ENCODE measurements at places on chromosomes 16 and 17.

DNA sequence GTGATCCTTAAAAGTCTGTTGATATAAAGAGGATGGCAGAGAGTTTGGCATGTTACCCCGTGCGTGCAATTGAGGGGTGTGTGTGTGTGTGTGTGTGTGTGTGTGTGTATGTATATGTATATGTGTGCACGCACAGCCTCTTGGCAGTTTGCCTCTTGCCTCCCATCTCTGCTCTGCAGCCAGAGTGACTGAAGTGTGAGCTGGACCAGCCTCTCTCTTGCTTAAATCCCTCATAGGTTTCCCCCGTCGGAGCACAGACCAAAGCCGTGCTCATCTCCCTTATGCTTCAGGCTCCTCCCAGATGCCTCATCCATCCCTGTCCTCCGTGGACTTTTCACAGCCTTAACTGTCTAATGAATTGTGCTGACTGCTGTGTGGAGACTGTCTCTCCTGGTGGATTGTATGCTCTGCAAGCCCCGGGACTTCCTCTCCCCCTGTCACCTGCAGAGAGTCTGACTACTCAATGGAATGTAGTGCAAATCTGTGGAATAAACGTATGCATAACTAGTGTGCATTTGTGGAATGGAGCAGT, 413.5 kb downstream of the CPPED1 start:
- no peak for DNase-seq

DNA sequence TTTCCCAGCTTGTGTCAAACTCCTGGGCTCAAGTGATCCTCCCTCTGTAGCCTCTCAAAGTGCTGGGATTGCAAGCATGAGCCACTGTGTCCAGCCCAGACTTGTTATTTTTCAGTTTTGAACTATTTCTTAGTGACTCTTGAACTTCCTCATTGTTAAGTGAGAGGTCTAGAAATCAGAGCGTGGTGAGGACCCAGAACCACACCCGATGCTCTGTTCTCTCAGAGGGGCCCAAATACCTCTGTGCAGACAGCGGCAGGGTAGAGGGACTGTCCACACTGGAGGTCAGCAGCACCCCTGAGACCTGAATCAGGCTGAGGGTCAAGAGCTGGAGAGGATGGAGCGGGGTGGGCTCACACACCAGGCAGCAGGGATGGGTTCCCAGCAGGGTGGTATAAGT, 47.7 kb upstream of the MEAK7 start:
- no peak for DNase-seq

GRCh38 chr16:31292704-31293103, 32.9 kb downstream of the ITGAM start:
- DNase-seq: no peak

DNA sequence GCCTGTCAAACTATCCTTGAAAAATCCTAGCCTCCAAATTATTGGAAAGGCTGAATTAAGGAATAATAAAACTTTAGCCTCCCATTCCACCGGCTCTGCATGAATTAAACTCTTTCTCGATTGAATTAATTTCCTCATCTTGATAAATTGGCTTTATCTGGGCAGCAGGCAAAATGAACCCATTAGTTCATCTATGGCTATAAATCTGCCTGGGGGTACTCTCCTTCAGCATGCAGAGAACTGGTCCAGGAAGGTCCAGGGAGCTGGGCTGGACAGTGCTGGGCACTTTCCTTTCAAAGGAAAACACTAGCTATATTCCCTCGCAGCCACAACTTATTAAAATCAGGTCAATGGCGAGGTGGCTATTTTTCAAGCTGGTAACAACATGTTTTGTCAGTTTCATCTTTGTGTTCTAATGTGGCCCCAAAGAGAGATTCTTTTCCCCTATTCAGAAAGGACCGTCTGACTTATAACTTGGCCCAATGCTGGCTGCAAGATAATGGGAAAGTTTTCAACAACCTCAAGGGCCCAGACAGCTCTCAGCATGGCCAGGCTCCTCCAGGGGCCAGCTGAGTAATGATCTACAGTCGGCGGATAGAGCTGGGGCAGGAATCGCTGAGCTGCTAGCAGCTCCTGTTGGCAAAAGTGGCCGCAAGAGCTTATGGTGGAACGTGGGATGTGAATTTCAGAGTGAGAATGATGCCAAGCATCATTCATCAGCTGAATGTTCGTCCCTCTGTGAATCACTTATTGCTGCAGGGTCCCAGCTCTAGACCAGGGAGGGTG, 326.9 kb downstream of the SLC39A11 start:
- no peak for DNase-seq

DNA sequence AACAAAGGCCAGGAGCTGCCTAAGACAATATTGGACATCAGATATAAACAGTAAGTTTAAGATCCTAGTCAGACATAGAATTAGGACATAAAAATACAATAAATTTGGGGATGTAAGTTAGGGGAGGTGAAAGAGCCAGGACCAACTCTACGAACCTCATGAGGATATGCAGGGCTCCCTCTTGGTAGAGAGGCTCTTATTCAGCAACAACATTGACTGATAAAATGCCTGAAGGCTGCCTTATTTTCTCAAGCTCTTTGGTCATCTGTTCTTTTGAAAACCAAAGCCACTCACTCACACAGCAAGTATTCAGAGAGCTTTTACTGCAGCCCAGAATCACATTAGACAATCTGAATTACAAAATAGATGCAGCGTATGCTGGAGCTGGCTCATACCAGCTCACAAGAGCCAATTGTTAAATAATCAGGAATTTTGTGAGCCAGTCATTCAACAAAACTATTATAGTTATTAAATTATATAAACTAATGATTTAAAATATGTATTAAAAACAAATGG, 108.6 kb upstream of the CLEC3A start:
- DNase-seq: no peak

DNA sequence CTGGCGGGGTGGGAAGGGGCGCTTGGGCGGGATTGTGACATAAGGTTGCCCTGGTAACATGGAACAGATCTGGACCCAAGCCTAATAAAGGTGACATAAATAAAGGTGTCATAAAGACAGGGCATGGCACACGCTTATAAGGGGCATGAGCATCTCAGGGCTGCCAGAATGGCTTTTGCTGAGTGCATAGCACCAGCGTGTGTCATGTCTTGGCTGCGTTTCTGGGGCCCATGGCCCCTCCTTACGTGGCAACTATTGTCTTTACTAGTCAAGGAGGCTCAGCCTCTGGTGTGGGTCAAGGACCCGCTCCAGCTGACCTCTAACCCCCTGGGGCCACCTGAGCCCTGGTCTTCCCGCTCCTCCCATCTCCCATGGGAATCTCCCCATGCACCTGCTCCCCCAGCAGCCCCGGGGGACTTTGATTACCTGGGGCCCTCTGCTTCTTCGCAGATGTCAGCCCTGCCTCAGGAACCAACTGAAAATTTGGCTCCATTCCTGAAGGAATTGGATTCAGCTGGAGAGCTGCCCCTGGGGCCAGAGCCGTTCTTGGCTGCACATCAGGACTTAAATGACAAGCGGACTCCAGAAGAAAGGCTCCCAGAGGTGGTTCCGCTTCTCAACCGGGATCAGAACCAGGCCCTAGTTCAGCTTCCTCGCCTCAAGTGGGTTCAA, 13.9 kb downstream of the LRRC37B start:
- DNase-seq: no peak

DNA sequence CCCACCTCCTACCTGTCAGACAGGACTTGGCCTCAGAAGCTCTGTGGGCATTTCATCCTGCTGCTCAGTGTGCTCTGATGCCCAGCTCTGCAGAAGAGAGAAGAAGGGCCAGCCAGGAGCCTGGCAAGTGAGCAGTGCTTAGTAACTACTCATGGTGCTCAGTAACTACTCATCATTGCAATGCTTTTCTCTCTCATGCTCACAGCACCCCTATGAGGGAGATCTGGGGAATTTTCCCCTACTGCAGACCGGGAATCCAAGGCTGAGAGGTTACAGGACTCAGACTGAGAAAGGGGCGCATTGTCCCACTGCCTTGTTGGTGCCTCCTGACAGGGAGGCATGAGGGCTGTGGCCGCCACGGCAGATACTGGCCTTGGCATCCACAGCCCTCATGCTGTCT, 261.1 kb downstream of the C16orf95 start:
- DNase-seq: no peak

GRCh38 chr17:147796-148740, 10.7 kb downstream of the SCGB1C2 start:
- no peak for DNase-seq

GRCh38 chr16:71520550-71520949, 5.7 kb upstream of the CHST4 start:
- no peak for DNase-seq

DNA sequence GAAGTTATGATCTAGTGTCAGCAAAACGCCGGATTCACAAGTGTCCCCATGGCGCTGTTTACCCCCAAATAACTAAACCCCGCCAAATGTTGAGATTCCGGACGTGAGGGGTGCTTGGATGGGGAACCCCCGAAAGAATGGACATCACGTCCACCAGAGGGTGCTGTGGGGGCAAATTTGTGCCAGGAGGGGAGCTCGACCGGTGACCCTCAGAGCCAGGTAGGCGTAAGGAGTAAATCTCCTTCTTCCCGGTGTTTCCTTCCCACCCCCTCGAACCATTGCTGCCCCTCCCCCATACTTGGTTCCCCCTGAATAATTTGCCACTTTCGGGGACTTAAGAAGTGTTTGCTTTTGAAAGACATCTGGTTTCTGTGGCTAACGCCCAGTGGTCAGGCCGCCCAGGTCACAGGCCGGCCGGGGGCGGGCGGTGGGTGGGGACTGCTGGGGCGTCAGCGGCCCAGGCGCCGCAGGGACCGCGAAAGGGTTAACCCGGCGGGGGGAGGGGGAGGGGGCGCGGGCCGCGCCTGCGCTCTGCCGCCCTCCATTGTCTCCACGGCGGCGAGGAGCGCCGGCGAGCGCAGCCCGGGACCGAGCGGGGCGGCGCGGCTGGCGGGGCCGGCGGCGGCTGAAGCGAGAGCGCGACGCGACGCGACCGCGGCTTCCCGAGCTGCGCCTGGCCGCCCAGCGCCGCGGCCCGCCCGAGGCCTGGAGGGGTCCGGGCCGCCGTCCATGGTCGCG, at the start of gene ZNRF1:
Gene ZNRF1 (plus strand): TSS at position 544 of the 738 bp plus-strand sequence. CDS start 648 bp downstream, outside the sequence.
- DNase-seq: peak; percentile 95

- no peak for DNase-seq
Measured at GRCh38 chr17:21028192-21028591, 14.6 kb downstream of the USP22 start.

DNA sequence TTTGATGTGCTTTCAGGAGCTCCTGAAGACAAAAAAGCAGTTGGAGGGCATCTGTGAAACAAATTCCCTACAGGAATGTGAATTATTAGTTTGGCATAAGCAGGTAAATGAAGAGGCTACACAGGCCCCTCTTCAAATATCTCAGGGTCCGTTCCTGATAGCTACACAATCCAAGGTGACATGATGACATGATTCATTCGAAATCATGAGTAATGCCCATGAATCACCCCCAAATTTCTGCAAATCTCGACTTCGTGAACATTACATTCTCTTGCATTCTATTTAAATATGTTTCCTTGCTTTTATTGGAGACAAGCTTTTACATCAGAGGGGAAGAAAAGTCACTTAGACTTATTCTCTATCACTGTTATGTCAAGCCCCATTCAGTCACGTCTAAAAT, 22.3 kb downstream of the GAN start:
- DNase-seq: no peak

All from GM12865 (cell line).